ENCODE measurements at places on chromosomes 4 and X.

DNA sequence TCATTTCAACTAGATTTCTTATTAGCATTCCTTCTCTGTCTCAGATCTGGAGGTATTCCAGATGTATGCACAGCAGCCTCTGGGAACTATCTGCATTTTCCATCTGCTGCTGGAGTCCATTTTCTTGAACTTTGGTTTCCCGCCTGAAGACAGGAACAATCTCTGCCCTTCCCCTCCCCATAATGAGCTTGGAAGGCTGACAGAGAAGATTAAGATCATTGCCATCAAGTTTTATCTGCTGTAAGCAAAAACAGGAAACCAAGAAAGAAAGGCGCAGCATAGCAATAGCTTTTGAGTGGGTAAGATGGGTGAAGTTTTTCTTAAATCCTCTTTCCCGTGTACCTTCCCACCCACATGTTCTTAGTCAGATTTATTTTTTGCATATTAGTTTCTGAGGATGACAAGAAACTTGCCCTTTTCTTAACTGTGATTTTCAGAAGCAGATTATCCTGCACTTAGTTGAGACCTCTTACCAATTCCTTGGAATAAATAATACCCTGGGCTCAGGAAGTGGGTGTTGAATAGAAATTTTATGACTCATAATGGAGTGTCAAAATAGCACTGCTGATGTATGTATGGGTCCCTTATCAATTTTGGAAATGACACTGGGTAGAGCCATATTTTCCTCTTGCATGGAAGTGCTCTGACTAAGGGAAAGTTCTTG, 78.3 kb downstream of the CT47B1 start:
- DNase-seq, result no peak

DNA sequence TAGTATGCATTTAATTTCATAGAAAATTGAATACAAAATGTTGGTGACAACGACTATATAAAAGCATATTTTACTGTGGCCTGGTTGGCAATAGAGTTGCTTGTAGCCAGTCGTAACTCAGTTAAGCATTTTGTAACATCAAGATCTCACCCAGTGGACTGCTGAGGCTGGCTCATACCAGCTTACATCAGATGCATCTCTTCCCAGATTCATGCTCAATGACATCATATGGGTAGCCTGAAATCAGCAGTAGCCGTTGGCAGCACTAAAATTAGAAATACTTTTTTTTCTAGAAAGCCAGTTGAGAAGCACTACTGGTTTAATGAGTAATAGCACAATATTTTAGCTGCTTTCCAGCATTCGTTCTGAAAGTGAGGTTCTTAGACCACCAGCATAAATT, 341.2 kb downstream of the TECRL start:
- no peak for DNase-seq

DNA sequence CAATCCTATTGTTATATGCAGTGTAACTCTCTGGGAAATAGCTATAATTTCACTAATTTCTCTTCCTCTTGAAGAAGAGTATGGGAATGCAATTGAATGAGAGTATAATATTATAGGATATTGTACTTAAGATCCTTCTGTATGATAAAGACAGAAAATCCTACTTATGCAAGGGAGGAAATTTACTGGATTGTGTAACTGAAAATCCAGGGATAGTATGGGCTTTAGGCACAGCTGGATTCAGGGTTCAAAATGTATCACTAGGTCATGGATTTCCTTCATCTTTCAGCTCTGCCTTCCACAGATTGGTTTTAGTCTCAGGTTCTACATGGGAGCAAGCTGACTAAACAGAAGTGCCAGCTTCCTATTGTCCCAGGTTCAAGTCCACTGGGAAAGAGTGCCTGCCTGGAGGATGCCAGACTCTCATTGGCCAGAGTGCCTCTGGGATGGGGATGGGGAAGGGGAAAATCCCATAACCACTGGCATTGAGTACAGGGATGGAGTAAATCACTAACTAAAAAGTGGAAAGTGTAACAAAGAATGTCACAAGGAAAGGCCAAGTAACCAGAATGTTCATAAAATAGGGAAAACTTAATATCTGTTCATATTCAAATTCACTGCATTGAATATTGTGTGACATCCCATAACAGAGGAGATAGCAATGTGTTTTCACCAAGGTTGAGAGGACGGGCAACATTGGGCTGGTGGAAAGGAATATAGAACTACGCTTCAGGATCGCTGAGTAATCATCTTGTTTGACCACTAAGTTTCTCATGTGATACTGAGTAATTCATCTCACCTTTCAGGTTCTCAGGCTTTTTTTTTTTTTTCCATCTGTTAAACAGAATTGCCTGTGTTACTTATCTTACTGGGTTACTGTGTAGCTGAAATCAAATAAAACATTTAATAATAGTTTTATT, 75.7 kb downstream of the ANXA3 start:
- no peak for DNase-seq

DNA sequence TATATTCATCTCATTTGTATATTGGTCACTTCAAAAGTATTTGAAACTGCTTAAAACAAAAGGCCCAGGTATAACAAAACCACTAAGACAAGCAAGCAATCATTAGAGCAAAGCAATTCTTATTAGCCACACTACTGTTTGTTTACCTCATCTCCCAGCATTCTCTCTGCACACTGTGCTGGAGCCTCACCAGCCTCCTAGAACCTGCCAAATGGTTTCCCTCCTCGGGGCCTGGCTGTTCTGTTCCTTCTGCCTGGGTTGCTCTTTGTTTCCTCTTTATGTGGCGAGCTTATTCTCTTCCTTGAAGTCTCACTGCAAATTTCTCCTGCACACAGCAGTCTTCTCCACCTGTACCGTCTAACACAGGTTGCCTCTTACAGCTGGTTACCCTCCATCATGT, 67.5 kb upstream of the MND1 start:
- DNase-seq, result no peak

DNA sequence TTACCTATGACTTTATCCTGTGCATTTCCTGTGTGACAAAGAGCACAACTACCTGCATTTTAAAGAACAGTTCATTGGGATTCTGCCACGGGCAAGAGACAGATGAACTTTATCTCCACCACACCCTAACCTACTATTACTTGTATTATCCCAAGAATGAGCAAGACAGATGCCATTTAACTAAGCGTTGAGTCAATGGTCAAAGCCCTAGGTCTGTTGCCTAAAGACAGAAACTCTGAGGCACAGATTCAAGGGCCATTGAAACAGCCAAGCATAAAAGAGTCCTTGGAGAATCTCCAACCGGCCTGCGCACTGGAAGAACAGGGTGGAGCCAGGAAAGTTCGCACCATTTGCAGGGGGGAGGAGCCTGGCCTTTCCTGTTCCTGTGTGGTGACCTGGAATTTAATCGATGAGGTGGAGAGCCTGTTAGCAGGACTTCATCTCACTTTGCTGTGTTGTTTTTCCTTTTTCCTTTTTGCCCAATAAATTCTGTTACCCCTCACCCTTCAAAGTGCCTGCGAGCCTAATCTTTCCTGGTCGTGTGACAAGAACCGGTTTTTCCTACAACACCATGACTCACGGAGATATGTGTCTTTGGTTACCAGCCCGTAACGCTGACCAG, 146.4 kb upstream of the DIAPH2 start:
- no peak for DNase-seq

DNA sequence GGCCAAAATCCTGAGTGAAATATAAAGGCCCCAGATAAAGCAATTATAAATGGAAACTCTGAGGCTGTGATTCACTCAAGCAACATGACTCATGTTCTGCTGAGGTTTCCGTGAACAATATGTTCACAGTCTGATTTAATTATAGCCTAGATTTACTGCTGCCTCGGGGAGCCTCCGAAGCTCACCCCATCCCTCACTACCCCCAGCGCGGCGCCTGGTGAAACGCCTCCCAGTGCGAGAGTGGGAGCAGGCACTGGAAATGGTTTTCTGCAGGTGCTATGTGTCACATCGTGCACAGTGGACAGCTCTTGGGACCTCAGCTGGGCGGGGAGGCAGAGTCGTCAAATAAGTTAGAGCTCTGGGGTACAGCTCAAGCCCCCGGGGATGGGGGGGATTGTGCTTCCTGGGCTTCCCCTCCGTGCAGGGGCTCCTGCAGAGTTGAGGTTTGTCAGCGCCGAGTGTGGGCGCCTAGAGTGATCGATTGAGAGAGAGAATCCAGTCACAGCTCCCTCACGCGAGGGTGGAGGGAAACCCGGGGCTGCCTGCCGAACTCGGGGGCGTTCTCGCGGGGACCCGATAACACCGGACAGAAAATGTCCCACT, 110.6 kb downstream of the PHKA2 start:
- peak; percentile 46 for DNase-seq

DNA sequence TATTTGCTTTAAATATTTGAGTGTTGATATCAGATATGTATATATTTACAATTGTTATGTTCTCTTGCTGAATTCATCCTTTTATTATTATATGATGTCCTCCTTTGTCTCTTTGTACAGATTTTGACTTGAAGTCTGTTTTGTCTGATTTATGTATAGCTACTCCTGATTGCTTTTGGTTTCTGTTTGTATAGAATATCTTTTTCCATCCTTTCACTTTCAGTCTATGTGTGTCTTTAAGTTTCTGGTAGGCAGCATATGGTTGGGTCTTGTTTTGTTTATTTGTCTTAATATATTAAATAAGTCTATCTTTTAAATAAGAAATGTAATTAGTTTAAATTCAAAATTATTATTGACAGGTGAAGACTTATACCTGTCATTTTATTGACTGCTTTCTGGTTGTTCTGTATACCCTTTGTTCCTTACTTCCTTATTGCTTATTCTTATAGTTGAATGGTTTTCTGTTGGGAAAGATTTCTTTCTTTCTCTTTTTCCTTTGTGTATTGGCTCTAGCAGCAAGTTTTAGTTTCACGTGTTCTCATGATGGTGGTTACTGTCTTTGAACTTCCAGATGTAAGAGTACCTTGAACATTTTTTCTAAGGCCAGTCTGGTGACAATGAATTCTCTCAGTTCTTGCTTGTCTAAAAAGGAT, 31.1 kb downstream of the RAB28 start:
- DNase-seq, result no peak

DNA sequence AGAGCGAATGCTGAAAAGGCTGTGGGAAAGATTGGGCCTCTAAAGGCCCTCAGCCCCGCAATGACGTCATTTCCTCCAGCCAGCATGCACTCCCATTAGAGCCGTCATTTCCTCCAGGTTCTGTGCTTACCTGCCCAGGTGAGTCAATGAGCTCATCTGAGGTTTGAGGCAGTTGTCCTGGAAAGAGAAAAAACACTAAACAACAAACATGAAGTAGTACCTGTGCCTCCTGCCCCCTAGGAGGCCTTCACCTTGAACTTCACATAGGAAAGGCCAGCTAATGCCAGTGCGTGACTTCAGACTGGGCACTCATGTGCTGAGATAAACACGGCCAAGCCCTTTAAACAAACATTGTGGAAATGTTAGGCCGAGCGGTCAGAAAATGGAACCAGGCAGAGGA, 55.9 kb downstream of the FHDC1 start:
- no peak for DNase-seq

- DNase-seq, result no peak
These were observed 7.9 kb downstream of the COL25A1 start for GRCh38 chr4:109294468-109295020.

DNA sequence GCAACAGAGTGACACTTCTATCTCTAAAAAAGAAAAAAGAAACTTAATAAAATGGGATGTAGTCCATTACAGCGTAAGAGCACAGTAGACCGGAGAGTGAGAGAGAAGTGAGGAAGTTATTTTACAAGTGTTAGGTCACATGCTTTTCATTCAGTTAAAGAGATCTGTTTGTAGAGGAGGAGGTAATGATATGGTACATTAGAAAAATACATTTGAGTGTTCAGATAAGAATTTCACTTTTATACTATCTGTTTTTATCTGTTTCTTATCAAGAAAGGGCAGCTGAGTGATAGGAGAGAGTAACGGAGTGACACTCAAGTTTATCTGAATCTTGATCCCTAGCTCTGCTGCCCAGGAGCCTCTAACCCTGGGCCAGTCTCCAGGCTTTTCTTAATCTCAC, 38.9 kb downstream of the FNIP2 start:
- no peak for DNase-seq

GRCh38 chr4:122224348-122224747, 72.2 kb downstream of the BLTP1 start:
- no peak for DNase-seq

DNA sequence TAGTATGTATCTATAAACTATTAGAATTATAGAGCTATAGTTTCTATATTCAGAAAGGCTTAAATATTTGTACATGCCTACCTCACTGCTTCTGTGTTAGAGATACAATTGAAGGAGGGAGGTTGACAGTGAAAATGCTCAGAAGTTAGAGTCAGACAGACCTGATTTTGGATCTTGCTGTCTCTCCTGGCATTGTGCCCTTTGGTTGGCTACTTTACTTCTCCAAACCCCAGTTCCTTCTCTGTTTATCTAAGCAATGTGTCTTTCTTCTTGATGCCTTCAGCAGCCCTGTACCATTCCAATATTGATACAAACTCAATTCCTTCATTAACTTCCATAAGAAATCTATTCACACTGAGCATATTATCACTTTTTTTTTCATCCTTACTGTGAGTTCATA, 28.7 kb downstream of the CCNG2 start:
- DNase-seq, result no peak
